Psoas muscle (tissue), 8 donors: ENCODE measurements at places on chromosomes 6 and 20. TPM values are rescaled to one million over a fixed set of nuclear protein-coding genes. Genes with fewer than 3 reads are reported as not detected.
A peak's percentile ranks its signal among the peaks of the same experiment; 100 is the strongest.

SIGLEC1 gene
- total RNA-seq, result 3.1 TPM

GSTA2 gene
- total RNA-seq, result not detected

GTSF1L gene
- total RNA-seq, result not detected

DEFB119 gene
- total RNA-seq, result not detected

FOXQ1 gene
- not detected for total RNA-seq

TRDN gene
- total RNA-seq, result 399 TPM

KCNK15 gene
- total RNA-seq, result 0.19 TPM

GRCh38 chr20:43728686-43729255 is 2.0 kb upstream of the GTSF1L start:
- no peak for DNase-seq

DNA sequence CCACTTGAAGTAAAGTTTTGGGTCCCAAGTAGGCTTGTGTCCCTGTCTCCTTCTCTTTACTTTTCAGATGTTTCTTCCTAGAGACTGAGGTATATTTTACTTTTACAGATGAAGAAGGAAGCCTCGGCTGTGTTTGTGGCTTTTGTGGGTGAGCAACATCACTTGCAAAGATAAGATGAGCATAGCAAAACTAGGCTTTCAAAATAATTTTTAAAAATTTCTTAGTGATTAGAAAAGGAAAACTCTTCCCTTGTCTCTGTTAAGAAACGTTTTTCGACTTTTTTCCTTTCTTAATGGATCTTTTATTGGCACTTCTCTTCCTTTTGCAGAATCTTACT is 7.6 kb downstream of the PTPN1 start:
- DNase-seq, result no peak

GRCh38 chr6:20427856-20428255 is 26.2 kb downstream of the E2F3 start:
- no peak for DNase-seq

DNA sequence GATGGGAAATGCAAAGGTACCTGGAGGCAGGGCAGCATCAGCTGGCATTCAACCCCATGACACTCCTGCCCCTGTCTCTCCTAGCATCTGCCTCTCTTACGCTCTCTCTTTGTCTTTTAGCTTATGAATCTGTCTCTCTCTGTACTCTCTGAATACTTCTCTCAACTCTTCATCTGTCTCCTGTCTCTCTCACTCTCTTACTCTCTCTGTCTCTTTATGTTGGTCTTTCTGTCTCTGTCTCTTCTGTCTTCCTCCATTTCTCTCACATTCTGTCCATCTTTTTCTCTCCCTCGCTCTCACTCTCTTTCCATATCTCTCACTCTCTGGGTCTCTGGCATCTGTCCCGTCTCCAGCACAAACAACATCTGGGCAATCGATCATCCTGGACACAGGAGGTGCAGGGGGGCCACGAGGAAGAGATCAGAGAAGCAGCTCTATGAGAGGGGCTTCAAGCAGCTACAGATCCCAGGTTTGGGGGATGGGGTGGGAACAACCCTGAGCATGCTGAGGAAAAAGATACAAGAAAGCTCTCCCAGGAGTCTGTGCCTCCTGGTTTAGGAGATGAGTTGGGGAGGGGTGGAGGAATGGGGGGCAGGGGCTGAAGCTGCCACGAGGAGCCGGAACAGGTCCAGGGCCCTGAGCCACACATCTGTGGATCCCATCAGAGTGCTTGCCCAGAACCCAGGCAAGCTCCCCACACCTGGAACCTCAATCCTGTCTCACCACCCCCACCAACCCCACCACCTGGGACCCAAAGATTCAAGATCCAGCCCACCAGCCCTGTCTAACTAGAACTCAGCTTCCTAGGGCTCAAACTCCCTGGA is 2.4 kb downstream of the COL11A2 start:
- peak; percentile 20 for DNase-seq

DNA sequence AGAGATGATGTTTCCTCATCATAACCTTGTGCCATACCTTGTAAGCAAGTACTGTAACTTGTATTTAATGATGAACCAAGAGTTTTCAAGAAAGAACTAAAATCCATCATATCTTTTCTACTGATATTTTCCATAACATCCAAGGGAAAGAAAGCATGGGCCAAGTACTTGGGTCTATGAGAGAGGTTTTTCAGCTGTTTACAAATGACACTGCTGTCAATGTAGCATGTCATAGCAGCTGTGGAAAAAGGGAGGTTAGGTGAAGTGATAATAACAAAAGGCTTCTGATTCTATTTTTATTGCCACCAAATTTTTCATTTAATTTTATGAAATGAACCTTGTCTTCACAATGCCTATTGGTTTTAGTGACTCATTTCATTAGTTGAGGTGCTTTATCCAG is 482.3 kb downstream of the LMBRD1 start:
- DNase-seq, result no peak

- DNase-seq, result no peak
Measured at GRCh38 chr20:3996399-3996798, 19.0 kb downstream of the RNF24 start.

DNA sequence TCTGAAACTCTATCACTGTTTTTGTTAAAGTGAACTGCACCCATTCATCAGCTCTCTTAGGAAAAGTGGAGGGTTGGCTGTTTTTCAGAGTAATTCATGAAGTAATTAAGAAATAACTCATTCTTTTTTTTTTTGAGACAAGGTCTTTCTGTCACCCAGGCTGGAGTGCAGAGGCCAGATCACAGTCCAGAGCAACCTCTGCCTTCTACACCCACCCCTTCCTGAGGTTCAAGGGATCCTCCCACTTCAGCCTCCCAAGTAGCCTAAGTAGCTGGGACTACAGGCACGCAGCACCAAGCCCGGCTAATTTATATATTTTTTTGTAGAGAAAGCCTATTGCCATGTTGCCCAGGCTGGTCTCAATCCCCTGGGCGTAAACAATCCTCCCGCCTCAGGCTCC is 2.6 kb downstream of the ZNFX1 start:
- DNase-seq, result no peak

DNA sequence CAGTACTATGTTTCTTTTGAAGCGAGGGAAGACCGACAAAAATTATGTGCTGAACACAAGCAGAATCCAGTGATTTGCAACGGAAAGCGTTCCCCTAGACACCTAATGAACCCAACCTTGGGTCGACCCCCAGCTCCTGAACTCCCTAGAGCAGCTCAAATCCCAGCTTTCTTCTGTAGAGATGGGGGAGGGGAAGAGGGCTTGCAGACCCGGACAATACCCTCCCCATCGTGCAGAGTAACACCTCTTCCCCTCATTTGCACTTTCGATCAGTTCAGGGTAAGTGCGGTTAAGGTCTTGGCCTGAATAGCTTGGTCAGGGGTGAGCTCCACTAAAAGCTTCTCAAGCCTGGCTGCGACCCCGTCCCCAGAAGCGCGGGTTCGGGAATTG is 404 bp downstream of the CEP162 start:
- no peak for DNase-seq
